ENCODE measurements at places on chromosomes 3 and 15.

DNA sequence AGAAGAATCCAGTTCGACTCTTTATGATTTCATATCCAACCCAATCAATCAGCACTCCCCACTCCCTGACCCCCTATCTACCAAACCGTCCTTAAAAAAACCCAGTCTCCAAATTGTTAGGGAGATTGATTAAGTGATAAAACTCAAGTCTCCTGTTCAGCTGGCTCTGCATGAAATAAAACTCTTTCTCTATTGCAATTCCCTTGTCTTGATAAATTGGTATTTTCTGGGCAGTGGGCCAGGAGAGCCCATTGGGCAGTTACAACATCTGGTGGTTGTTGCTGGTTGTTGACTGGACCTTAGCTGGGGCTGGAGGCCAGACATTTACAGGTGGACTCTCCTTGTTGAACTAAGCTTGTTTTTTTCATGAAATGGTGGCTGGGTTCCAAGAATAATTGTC lies 642.3 kb downstream of the ROBO2 start:
- no peak for DNase-seq

DNA sequence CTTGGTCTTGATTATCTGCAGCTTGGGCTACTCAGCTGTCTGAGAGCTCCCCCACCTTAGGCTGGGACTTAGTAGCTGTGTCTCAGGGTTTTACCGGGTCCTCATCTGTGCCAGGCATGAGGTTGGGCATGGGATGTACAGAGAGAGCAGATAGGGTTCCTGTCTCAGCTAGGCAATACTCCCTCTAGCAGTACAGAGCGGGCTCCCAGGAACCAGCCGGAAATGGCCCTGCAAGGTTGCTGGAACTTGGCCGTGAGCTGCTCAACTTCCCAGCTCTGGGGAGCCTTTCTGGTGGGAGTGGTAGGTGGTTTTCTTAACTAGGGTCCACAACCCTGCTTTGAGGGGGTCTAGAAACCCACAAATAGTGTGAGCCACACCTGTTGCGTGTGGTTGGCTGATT lies 58.3 kb downstream of the ATP2B2 start:
- no peak for DNase-seq

- DNase-seq, result no peak
Measured at GRCh38 chr3:62542185-62542584, 168.8 kb upstream of the FEZF2 start.

GRCh38 chr3:162641907-162642306 lies 1145.3 kb downstream of the OTOL1 start:
- DNase-seq, result no peak

- DNase-seq, result no peak
Measured at GRCh38 chr3:71285086-71285485, 298.4 kb downstream of the FOXP1 start.

- DNase-seq, result no peak
Measured at GRCh38 chr3:29277249-29277648, 3.6 kb upstream of the RBMS3 start.

GRCh38 chr3:134666466-134666865 lies 15.6 kb upstream of the KY start:
- no peak for DNase-seq

GRCh38 chr3:127787071-127787490 lies 35.2 kb downstream of the MGLL start:
- DNase-seq, result no peak

GRCh38 chr3:72171463-72171881 lies 386.5 kb upstream of the PROK2 start:
- DNase-seq, result no peak

GRCh38 chr3:67624078-67624477 lies 30.3 kb downstream of the SUCLG2 start:
- DNase-seq, result no peak

- no peak for DNase-seq
Measured at GRCh38 chr3:170589113-170589512, 3.2 kb upstream of the SLC7A14 start.

DNA sequence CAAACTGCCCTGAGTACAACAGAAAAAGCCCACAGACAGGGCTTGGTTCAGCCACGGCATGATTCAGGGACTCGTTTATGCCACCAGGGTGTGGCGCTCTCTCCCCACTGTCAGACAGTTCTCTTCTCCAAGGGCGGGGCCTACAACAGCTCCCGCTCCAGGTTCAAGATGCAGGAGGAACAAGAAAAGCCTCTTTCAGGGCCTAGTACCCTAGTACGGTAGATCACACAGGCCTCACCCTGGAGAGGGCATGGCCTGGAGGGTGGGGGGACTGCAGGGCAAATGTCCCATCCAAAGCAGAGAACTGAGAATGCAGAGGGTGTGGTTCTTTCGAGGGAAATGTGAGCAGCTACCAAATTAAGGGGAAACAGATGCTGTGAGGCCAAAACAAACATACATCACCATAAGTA lies 12.0 kb downstream of the MESD start:
- DNase-seq, result no peak

GRCh38 chr15:74272812-74273211 lies 36.7 kb downstream of the CCDC33 start:
- no peak for DNase-seq
